Activated naive CD4-positive, alpha-beta T cell treated with anti-CD3 and anti-CD28 coated beads for 36 hours (primary cell): ENCODE measurements at places on chromosomes 7 and 10. TPM values are rescaled to one million over a fixed set of nuclear protein-coding genes. Genes with fewer than 3 reads are reported as not detected.

- DNase-seq, result peak; percentile 38
Measured at GRCh38 chr7:152383341-152384234, 52.2 kb downstream of the KMT2C start.

DNA sequence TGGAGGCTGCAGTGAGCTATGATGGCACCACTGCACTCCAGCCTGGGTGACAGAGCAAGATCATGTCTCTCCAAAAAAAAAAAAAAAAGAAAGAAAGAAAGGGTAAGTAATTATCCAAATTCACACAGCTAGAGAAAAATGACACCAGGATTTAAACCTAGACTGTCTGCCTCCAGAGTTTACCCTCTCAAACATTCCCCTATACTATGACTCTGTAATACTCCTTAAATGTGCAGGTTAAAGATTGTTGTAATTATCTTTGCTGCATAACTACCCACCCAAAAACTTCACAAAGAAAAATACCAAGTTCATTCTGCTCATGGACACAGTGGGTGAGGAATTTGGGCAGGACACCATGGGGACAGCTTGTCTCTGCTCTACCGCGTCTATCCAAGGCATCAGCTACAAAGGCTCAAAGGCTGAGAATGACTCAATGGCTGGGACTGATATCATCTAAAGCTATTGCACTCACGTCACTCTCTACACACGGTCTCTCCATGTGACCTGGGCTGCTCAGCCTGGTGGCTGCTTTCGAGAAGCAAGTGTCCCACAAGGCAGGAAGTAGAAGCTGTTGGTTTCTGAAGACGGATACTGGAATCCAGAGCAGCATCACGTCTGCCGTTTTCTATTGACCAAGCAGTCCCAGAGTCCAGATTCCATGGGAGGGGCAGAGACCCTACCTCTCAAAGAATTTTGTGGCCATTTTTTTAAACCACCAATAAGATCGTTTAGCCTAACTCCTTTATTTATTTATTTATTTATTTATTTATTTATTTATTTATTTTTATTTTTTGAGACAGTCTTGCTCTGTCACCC, 185.7 kb upstream of the AUTS2 start:
- DNase-seq, result peak; percentile 45

The GNAT3 gene
- total RNA-seq, result not detected

The PLXDC2 gene
- not detected for total RNA-seq

The UCMA gene
- total RNA-seq, result not detected

The UBTD1 gene
- total RNA-seq, result 0.86 TPM

DNA sequence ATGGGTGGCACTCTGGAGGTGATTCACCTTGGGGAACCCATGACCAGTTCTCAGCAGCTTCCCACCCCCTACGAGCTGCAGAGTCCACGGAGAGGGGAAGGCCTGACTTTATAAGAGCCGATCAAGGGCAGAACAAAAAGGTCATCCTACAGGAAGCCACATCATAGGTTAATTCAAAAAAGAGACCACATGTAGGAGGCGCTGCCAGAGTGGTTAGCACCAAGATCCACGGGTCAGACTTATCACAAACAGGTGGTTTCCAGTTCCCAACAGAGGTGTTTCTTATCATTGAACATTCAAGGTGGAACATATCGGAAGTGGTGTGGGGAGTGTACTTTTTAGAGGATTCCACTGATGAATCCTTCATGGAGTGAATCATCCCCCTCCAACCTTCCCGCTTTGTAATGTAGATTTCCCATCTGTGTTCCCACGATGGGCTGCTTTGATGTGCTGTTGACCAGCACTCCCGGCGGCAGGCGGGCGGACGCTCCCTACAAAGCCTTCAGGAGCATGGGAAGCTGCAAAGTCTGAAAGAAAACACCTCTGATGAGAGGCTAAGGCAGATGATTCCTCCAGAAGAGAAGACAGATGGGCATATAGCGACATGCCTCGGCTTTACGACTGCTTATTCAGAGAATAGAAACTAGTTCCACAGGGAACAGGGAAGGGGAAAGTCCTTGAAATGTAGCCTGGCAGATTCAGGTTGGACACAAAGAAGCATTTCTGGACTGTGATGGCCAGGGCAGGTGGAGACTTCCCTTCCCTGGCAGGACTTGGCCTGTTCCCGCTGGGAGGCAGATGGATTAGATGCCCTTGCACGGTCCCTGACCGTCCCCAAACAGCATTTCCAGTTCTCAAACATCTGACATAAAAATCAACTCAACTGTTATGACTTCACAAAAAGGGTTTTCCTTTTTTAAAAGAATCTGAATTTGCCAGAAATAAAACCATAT, 66.5 kb downstream of the AFAP1L2 start:
- no peak for DNase-seq

GRCh38 chr10:77075926-77076325, 561.7 kb downstream of the KCNMA1 start:
- DNase-seq, result no peak

GRCh38 chr10:83515001-83515400, 624.3 kb upstream of the GHITM start:
- DNase-seq, result no peak

DNA sequence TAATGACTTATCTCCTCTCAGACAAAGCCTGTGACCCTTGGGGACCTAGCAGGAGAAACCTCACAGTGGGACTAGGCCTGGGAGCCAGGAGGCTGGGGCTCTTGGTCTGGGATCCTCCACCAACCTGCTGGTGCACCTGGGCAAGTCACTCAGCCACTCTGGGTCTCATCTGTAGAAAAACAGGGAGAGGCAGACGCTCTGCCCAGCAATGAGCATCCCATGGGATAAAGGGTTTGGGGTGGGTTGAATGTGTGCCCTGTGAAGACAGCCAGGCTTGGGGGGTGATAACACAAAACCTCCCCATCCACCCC, 81.6 kb downstream of the ZMIZ1 start:
- DNase-seq, result no peak

The UCN3 gene
- total RNA-seq, result not detected

The AGBL3 gene
- 3.6 TPM for total RNA-seq

The LIPJ gene
- not detected for total RNA-seq

DNA sequence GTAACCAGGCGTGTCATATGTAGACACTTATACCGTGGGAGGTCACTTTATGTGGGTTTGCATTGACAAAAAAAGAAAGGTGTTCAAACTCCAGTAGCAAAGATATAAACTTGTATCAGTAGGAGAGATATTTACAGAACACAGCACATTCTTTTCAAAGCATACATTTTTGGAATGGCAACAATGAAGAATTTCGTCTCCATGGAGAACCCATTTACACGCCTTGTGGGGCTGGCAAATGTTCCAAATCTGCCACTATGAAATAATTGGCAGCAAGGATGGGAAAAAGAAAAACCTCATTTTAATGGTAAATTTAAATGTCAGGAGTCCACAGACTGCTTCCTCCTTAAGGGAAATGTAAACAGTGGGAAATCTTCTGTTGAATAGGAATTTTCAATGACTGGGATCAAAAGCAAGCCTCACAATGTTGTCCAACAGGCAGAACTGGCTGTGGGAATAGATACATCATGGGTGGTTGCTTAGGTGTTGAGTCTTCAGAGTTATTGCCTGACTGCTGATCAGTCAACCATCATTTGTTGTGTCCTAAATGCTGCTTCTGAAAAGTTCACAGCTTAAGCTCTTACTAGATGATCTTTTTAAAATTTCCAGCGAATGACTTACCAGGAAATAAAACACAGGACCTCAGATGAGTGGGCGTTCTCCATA, 256.6 kb upstream of the SEMA3C start:
- DNase-seq, result no peak

The ZNF716 gene
- total RNA-seq, result not detected

- no peak for DNase-seq
Measured at GRCh38 chr10:98338896-98339295, 70.9 kb upstream of the LOXL4 start.

DNA sequence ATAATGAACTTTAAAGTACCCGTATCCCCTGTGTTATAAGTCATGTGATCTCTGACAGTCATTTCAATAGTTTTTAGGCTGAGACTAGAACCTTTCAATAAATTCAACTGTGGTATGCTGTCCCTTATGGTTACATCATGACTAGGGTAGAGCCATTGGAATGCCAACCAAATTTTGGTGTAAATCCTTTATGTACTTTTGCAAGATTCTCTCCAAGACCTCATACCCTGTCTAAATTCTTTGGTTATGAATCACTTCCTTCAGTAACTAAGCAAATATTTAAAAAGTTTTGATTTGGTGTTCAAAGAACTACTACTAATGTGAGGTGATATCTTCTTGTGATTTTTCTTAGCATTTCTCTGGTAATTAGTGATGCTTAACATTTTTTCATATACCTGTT, 20.8 kb upstream of the OR6B1 start:
- DNase-seq, result no peak

The HOXA1 gene
- 0.30 TPM for total RNA-seq

- peak; percentile 73 for DNase-seq
Measured at GRCh38 chr10:7407368-7408290, 3.2 kb downstream of the SFMBT2 start.

GRCh38 chr10:36765782-36766414, 359.5 kb upstream of the ANKRD30A start:
- DNase-seq, result no peak

GRCh38 chr7:3289996-3290395, 11.1 kb upstream of the SDK1 start:
- no peak for DNase-seq

The NUTM2B gene
- 0.49 TPM for total RNA-seq

DNA sequence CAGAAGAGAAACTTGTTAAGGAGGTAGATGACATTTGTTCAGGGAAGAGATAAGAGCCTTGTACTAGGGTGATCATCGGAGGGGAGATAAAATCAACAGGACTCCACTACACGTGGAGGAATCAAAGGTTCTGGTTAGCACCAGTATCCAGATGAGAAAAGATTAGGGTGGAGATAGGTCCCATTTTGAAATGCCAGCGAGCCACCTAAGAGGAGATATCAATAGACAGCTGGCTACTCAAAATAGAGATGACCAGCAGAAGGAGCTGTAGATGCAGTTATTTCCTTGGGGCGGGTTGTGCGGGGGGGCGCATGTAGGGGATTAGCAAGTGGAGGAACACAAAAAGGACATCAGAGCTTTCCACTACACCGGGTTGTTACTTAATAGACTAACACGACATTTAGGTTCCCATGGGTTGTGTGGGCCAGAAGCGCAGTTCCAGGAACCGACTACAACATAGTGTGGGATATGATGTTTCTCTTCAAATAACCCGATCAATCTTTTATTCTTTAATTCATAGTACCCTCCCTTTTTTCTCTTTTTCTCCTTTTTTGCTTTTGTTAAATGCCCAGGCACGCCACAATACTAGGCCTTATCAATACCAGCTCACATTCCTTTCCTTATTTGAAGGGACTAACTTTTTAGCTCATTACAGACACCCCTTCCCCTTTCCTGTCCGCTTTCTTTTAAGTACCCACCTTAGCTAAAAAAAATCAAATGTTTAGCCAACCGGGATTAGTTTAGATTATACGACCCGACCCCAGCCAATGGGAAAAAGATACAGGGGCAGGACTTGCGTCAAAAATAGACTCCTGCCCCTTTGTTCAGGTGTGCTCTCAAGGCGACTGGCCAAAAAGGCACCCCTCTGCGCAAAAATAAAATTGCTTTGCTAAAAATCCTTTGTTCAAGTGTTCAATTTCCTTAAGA, 2.0 kb upstream of the KIF11 start:
- peak; percentile 18 for DNase-seq

DNA sequence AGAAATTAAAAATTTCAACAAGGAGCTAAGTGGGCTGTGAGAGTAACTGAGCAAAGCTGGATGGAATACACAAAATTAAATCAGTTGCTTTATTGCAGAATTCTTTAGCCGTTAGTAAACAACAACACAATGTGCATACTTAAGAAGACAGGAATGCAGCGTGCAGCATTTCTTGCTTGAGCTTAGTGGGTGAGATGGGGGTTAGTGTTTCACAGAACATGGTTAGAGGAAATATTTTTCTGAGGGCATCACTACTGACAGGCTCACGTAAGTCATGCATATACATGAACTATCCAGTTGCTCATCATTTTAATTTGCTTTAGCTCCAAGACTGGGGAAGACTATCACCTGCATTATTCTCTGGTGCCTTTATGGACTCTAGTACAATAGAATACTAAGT, 80.8 kb downstream of the CD36 start:
- no peak for DNase-seq

DNA sequence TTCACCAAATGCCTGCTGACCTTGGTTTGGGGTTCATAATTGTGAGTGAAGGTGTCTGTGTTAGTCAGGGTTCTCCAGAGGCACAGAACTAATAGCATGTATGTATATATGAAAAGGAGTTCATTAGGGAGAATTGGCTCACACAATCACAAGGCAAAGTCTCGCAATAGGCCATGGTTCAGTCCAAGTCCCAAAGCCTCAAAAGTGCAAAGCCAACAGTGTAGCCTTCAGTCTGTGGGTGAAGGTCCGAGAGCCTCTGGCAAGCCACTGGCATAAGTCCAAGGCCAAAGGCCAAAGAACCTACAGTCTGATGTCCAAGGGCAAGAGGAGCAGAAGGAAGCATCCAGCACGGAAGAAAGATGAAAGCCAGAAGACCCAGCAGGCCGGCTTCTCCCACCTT, 257.6 kb upstream of the SHH start:
- no peak for DNase-seq

The CABCOCO1 gene
- not detected for total RNA-seq

The ZNF212 gene
- 10.4 TPM for total RNA-seq

The JAZF1 gene
- total RNA-seq, result 3.4 TPM

The PIP gene
- not detected for total RNA-seq

GRCh38 chr10:69728335-69728870, 73.3 kb upstream of the COL13A1 start:
- DNase-seq, result peak; percentile 17

GRCh38 chr7:117857718-117858117, 15.5 kb downstream of the CTTNBP2 start:
- no peak for DNase-seq

- no peak for DNase-seq
Measured at GRCh38 chr7:105487579-105488571, 34.2 kb downstream of the PUS7 start.

- DNase-seq, result no peak
Measured at GRCh38 chr7:45919231-45919784, 1.8 kb downstream of the IGFBP3 start.

DNA sequence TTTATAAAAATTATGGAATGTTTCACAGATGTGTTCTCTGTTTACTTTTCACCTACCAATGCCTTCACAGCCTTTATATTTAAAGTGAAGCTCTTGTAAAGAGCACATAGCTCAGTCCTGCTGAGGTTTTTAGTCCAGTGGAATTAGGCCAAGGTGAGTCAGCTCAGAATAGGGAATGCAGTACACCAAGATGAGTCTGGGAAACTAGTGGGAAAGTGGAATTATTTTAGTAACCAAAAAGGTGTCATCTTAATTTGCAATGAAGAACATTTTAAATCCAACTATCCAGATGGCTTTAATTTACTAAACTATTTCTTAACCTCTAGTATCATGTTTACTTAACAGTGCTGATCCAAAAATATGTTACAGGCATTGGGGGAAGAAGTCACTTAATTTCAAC, 236.3 kb upstream of the CTBP2 start:
- DNase-seq, result no peak

The ECHDC3 gene
- total RNA-seq, result 1.3 TPM

The GNAI1 gene
- total RNA-seq, result 2.4 TPM

The MYL10 gene
- not detected for total RNA-seq

The C10orf90 gene
- not detected for total RNA-seq
